ENCODE measurements at places on chromosomes 1 and 21.

DNA sequence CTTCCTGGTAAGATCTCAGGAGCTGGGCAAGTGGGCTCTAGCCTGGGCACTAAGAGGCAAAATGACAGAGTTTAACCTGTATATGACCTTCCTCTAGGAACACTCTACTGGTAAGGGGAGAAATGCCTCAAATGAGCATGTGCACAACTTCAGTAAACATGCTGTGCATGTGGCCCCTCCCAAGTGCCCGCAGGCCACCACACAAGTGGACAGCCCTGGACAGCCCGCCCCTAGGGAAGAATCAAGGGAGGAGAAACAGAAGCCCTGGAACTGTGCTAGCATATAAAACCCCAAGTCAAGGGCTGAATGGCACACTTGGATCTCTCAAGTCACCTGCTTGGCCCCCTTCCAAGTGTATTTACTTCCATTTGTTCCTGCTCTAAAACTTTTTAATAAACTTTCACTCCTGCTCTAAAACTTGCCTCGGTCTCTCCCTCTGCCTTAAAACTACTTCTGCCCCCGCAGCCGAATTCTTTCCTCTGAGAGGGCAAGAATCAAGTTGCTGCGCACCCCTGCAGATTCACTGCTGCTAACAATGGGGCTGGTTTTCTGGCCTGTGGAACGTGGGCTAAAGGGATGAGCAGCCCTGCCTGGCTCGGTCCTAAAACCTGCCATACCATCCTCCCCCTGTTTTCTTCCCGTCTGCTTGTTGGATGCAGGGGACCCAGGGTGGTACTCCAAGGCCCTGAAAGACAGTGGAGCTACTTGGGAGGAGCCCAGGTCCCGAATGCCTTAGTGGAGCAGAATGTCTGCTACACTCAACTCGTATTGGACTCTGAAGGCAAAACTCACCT lies 93.5 kb downstream of the IER5 start:
- no peak for DNase-seq

DNA sequence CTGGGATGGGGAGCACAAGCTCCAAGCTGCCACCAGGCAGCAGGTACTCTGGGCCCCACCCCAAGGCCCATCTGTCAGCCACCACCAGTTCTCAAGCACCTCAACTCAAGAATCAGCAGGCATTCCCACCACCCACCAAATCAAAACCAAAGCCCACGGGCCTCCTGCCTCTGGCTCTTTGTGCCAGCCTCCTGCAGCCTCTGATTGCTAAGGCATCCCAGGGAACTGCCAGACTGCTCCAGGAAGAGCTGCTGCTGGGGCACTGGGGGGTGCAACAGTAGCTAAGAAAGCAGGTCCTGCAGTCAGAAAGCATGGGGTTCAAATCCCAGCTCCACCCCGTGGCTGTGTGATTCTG lies 34.7 kb downstream of the CHD5 start:
- no peak for DNase-seq

DNA sequence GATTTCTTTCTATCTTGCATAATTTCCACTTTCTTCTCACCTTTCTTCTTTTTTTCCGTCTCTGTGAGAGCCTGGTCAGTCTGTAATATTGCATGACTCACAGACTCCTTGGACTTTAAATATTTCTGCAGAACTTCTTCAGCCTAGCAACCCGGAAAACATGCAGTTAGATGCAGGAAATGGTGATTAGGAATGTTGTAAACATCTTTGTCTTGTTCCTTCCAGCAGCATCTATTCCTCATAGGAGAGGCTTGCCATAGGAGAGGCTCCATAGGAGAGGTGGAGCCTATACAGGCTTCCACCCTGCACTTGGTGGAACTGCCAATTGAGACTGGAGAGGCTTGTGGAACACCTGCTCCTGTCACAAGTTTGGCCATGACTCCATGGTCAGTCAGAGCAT lies 10.0 kb downstream of the GBP5 start:
- no peak for DNase-seq

- DNase-seq = no peak
These were observed 220.1 kb downstream of the ST6GALNAC3 start for GRCh38 chr1:76294482-76295194.

DNA sequence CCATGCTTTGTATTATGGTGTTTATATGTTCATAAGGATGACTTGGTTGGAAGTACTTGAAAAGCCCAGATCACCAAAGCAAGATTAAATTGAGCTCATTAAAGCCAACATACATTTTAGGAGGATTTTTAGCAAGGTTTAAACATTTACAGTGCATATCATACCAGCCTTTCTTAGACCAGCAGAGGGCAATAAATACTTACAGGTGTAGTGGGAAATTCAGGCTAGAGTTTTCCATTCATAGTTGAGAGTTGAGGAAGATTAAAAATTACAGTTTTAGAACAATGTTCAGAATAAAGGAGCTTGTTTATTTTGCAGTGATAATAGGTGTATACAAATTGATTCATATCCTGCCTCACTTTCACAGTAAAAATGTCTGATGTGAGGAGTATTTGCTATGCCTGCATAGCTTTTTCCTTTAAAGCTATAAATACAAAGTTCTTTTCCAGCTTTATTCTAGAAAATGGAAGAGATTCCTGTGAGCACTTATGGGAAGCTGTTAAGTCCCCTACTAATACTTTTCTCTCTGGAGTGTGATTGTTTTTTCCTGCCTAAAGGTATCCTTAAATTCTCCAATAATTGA lies 35.3 kb downstream of the DTL start:
- DNase-seq = no peak

GRCh38 chr1:105137543-105138457 lies 1388.1 kb downstream of the AMY1C start:
- no peak for DNase-seq

- peak; percentile 18 for DNase-seq
These were observed 14.3 kb upstream of the SEC16B start for GRCh38 chr1:177984136-177984525.

DNA sequence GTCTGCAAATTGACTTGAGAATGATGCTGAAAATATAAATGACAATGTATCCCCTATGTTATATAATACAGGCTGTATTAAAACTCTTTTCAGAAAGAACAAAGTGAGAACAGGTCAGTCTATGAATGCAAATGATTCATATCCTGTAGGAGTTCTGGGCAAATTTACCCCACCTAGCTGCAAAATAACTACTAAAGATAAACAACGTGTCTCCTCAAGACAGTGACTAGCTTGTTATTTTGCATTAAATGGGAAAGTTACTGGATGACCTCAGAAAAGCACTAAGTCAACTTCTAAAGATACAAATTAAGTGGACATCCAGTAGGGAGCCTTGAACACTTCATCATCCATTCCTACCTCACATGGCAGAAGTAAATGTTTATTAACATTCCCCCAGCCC lies 11.1 kb downstream of the RNF19B start:
- no peak for DNase-seq

DNA sequence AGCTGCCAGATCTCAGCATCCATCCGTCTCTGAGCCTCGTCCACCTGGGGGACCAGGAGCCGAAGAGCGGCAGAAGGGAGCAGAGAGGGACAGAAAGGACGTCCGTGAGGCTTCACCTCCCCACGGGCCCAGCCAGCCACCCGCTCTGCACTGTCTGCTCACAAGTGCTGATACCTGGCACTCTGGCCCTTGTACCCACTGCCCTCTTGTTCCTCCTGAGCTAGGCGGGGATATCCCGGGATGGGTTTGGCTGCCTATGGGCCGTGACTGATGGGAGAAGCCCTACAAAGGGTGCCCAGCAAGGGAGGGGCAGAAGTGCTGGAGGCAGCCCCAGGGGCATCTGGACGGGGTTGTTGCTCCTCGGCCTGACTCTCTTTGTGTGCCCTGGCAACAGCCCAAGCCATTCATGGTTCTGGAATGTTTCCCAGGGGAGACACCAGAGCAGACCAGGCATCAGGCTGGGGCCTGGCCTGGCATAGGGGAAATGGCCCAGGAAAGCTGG lies 57.6 kb downstream of the LDLRAD2 start:
- DNase-seq = peak; percentile 63

DNA sequence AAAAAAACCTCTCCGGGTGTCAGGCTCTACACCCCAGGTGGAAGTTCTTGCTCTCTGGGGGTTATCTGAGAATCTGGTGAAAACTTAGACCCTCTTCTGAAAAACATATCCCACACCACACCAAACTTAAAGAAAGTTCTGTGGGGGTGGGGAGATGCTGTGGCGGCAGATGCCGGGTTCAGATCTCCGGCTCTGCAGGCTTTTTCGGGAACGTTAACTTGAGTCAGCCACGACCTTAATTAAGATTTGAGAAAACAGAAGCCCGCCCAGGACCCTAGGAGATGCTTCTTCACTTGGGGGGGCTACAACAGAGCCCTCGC lies 2.3 kb downstream of the RCC2 start:
- no peak for DNase-seq

GRCh38 chr21:45074048-45074817 lies at the start of gene ADARB1:
TSS of gene ADARB1 (plus strand) at chr21:45074580. CDS start at chr21:45171657, 97,077 bp downstream.
- peak; percentile 62 for DNase-seq

DNA sequence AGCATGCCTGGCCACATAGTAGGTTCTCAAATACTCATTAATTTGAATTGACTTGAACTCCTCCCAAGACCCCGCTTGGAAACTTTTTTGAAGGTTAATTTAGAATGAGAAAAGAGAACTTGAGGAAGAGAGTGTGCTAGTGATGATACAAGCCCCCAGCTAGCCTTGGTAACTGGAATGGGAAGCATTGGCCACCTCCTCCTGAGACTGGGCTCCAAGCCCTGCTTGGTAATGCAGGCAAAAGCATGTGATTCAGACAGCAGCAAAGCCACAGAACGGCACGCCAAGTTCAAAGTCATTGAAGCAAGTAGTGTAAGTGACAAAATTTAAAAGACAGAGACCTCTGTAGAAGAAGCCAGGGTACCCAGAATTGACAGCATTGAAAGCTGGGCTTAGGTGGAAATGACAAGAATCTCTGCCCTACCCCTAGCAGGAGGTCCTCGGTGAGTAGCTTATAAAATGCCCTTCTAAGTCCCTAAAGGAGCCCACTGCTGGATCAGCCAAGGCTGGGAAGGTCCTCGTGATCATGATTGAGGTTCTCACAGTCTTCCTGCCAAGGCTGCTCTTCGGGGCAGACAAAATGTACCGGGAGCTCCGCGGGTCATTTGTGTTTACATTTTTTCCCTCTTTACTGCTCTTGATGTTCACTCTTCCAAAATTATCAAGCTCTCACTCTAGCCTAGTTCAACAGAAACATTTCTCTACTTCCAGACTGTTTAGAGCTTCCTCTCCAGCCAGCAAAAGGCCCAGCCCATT lies 99.4 kb downstream of the TSEN15 start:
- DNase-seq = peak; percentile 16

GRCh38 chr1:232184561-232185530 lies 445.1 kb downstream of the SIPA1L2 start:
- DNase-seq = no peak

- DNase-seq = no peak
These were observed 9.7 kb downstream of the SMYD3 start for GRCh38 chr1:246497331-246497915.

Data from mucosa of descending colon (tissue), 3 donors.